ENCODE measurements at places on chromosomes 3 and 15.

- DNase-seq, result no peak
These were observed at the start of gene NCKIPSD for GRCh38 chr3:48685603-48686511. TSS of gene NCKIPSD (minus strand) at chr3:48685915. CDS start at chr3:48685807, 108 bp downstream.

GRCh38 chr3:11228041-11228440 is 44.2 kb upstream of the ATG7 start:
- DNase-seq, result no peak

DNA sequence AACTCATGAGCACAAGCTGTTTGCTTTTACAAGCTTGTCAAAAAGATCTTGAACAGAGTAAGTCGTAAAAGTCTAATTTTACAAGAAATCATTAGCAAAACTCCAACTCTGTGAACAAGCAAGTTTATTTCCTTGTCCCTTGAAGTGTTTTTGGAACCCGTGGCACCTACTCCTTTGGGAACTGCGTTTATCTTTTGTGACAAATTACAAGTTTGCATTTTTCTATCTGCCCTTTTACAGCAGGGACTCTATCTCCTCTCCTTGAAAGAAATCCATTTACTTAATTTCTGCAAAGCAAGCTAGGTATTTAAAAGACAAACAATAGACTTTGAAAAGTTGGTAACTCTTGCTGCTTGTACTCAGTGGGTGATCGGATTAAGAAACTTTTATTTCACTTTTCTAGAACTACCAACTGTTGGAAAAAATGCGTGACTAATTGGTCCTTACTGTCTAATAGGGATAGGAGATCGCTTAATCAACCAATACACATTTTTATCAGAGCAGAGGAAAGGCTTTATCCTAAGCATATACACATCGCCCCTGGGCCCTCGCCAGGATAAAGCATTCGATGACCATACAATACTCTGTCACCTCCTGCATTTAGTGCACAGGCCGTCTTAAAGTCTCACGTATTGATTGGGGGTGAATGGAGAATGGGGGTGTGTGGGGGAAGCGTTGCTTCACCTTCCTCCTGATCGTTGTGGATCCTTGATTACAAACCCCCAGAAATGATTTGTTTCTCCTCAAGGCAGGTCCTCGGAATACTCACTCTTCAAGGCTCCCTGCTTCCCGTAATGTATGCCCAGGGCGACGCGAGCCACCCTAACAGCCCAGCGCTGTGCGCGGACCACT is 1.7 kb downstream of the PRTG start:
- no peak for DNase-seq

DNA sequence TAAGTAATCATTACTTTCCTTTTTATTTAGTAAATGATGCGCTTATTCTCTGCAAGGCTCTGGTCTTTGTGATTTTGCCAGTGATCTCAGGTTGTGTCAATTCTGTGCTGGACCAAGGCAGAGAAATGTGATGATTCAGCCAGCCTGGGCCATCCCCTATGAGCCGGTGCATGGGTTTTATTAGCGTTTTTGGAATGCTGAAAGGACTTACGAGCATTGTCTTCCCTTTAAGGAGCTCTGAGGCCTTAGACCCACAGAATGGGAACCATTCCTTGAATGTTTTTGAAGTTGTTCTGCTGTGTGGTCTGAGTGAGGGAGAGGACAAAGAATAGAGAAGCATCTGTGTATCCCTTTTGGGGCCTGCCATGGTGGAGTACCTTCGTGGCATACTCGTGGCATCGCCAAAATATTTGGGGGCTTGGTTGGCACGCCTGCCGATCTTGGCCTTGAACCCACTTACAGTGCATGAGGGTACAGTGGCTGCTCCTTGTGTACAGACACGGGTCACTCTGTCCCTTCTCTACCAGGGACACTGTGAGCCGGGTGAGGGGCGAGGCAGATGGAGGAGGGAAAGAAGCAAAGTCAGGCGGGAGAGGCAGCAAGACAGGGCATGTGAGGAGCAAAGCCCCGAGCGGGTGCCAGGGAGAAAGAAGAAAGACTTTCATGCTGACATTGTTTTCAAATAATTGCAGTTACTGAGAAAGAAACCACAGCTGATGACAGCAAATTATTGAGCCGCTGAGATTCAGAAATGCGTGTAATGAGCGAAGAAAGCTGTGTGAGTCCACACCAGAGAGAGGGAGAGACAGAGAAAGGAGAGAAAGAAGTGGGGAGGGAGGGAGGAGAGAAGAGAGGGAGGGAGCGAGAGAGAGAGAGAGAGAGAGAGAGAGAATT is 269.4 kb upstream of the RGMA start:
- DNase-seq, result no peak

DNA sequence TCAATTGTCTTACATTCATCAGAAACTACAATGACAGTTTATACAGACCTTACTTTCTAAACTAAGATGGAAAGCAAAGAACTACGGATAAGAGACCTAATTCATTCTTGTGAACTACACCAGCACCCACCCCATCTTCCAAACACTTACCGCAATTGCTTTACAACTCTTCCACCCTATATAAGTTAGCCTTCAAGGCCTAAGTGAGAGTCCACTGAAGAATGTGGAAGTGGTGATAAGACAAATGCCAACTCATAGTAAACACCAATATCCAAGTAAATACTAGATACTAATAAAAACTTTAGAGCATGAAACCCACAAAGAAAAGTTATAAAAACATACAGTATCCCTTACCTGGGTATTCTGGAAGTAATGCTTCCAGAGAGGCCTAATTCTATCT is 13.6 kb downstream of the ARF4 start:
- DNase-seq, result no peak

DNA sequence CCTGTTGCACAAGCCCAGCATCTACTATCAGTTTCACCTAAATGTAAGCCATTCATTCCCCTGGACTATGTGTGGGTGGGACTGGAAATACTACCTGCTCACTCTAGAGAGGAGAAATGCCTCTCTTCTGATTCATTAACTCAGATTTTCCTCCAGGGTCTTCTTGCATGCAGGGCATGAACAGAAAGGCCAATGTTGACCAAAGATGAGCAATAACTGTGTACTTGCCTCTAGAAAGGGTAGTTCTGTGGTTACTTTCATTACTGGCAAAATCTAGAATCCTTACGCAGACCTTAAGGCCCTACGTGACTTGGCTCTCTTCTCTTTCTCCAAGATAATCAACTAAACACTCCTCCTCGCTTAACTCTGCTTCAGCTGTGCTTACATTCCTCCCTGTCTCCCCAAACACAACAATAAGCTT is 81.4 kb upstream of the PSMD6 start:
- peak; percentile 97 for DNase-seq

DNA sequence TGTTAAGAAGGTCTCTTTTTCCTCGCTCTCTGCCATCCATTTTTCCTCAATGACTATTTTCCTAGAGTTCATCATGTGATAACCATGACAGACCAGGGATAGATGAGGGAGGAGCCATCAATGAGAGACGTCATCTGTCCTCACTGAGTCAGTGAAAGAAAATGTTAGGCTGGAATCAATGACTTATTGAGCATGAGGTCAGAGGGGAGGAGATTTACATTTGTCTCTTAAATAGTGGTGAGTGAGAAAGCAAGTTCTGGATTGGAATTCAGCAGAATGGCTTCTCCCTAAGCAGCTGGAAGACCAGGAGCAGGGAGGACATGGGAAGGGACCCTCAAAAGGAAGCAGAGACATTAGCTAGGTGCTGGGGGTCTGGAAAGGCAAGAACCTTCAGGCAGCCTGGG is 28.2 kb upstream of the USP3 start:
- DNase-seq, result peak; percentile 98

DNA sequence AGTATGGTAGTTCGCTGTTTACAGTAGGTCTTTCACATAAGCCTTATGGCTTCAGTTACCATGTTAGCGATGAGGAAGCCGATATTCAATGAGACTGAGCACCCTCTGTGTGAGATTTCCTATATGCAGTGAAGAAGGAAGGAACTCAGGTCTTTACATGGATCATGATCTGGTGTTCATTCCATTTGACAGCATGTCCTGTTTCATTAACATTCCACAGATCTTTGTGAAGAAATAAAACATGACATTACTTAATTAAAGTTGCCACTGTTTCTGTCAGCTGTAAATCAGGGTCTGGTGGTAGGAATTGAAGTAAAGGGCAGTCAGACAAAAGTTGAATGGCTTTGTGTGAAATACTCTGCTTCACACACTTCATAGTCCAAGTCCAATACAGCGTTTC is 768.6 kb downstream of the ZPLD1 start:
- DNase-seq, result no peak

DNA sequence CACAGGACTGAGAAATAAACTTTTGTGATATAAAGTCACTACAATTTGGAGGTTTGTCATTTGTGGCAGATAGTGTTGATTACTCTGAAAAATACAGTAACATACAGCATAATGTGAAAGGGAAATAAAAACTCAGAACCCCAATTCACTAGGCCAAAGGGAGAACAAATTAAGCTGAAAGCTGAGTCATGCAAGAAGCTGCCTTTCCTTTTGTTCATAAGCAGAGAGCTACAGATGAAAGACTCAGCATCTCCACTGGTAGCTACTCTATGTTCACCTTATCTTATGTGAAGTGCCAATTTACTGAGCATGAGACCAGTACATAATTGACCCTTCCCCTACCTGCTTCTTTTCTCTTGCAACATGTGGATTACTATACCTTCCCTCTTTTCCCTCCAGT is 19.3 kb upstream of the SLTM start:
- peak; percentile 34 for DNase-seq

- DNase-seq, result no peak
These were observed 34.4 kb upstream of the SLCO2A1 start for GRCh38 chr3:134064081-134064480.

- no peak for DNase-seq
These were observed 475 bp downstream of the SPSB4 start for GRCh38 chr3:141051443-141052200.

DNA sequence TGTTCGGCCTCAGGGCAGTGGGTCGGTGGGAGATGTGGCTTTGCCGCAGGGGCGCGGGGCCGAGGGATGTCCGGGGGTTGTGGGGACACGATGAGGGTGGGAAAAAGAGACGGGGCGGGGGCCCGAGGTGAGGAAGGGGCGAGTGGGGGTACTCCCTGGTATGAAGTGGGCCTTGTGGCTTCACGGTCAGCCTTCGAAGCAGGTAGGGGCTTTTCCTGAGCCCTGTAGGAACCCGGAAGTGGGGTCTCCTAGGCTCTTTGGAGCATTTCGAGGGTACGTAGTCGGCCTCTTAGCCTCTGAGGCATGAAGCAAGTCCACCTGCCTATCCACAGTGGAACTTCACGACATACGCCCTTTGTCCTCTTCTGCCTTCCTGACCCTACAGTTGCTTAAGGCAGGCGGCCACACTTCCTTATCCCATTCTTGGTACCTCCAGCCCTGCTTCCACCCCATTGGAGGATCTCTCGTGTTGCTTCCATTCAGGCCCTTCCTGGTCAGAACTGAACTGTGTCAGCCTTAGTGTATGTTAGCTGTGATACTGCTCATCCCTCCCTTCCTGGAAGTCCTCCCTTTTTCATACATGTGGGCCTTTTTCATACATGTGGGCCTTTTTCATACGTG is 389 bp downstream of the ARPC4 start:
- DNase-seq, result peak; percentile 36

- DNase-seq, result peak; percentile 97
These were observed 239.4 kb upstream of the ZPLD1 start for GRCh38 chr3:102195198-102195948.

- DNase-seq, result no peak
These were observed 231.6 kb upstream of the UBE2E2 start for GRCh38 chr3:22971497-22971896.

- DNase-seq, result no peak
These were observed 749.8 kb upstream of the SGO1 start for GRCh38 chr3:20935791-20936190.

DNA sequence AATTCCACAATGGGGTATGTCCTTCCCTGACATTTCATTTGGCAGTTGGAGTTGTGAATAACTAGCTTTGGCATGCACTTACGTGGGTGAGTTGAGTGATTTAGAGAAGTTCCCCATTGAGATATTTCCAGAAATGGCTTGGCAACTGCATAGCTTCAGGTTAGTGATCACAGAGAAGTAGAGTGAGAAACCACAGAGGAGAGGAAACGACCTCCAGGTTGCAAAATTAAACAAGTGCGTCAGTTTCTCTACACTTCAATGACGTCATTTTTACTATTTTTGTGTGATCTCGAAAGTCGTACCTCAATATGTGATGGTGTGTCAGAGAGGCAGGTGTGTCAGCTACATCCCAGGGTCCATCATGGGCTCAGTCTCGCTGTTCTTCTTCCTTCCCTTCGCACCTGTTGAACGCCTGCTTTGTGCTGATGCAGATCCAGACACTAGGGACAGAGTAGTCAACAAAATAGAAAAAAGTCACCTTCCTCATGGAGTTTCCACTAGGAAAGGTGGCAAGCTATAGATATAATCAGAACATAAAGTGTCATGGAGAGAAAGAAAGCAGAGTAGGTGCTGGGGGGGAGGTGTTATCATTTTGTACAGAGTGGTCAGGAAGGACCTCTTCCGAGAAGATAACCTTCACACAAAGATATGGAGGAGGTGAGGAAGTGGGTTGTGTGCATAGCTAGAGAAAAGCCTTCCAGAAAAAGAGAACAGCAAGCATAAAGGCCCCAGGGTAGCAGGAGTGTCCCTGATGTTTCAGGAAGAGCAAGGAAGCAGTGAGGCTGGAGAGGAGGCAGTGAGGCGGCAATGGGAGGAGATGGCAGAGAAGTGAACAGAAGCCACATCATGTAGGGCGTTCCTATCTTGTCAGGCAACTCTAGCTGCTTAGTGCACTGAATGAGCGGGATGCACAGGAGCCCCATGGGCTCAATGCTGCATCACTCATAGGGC is 75.6 kb downstream of the MCTP2 start:
- DNase-seq, result peak; percentile 90

DNA sequence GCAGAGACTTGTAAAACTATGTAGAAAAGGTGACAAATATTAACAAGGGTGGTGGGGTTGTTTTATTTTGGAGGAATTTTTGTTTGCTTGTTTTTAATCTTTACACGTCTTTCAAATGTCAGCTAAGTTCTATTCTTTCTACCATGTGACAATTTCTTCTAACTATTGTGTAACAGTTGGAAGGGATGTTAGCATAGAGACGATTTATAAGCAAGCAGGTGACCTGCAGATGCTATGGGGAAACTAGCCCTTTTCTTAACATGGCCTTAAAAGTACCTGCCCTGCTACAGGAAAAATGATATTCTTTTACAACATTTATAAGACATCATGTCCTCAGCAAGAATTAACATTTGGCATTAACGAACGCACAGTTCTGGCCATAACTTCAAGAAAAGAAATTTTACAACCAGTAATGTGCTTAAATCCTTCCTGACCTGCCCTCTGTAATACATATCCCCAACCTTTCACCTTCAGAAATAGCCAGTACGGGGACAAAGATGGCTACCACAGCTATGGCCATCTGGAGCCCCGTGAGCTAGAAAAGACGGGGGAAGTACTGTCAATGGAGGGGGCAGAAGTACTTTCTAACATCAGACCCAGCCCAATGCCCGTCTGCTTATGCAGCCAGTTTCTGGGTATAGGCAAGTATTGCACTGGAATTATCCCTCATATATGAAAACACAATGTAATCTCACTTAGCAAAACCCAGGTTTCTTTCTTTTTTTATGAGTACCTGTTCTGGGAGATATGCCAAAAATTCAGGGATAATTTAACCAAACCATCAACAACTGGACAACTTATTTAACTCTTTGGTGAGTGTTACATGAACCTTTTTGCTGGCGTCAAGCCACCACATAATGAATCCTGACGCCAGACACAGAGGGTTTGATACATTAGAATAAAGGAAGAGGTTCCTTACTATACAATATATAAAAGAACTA is 67.7 kb upstream of the NR2F2 start:
- peak; percentile 62 for DNase-seq

- no peak for DNase-seq
These were observed 196.0 kb downstream of the DIPK2A start for GRCh38 chr3:144167634-144168033.

- DNase-seq, result no peak
These were observed 185.1 kb downstream of the GOLGA6L6 start for GRCh38 chr15:20356444-20356910.
